Mesothelial cell of epicardium (in vitro differentiated cells): ENCODE measurements at places on chromosomes 3 and 15. TPM values are rescaled to one million over a fixed set of nuclear protein-coding genes. Genes with fewer than 3 reads are reported as not detected.

DNA sequence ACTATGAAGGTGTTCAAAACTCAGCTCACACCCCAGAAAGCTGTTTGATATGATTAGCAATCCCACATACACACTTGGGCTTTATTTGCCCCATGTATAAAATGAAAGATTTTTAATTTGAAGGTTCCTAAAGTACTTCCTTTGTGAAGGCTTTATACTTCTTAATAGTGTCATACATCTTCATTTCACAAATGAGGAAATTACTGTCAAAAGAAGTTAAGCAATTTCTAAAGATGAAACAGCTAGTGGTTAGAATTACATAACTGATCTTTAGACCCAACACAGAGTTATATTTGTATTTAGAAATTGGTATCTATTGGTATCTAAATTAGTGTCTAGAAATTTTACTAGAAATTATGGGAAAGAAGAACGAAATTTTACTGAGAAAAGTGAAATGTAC lies 7.1 kb downstream of the CD200R1 start:
- H3K4me1 ChIP-seq, result peaks cover 13% of the 10 kb centered on the region
- H3K4me3 ChIP-seq, result no peak overlapping the region
- H3K36me3 ChIP-seq, result peaks cover 15% of the 10 kb centered on the region
- no peak for DNase-seq
- no peak overlapping the region for H3K27ac ChIP-seq
- H3K27me3 ChIP-seq, result peaks cover 2% of the 10 kb centered on the region

DNA sequence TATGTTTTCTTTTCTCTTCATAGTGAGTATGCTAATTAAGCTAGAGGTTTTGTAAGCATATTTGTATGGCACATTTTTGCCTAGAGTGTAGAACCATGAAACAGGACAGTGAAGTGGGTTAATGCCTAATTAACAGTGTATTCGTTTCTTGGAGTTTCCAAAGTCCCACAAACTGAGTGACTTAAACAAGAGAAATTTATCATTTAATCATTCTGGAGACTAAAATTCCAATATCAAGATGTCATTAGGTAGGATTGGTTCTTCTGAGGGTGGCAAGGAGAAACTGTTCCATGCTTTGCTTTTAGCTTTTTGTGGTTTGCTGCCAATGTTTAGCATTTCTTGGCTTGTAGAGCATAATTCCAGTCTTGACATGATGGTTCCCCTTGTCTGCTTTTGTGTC lies 734.2 kb downstream of the NAALADL2 start:
- H3K4me3 ChIP-seq, result no peak overlapping the region
- peaks cover 15% of the 10 kb centered on the region for H3K36me3 ChIP-seq
- H3K27me3 ChIP-seq, result no peaks in the 10 kb centered on the region
- DNase-seq, result no peak
- peaks cover 11% of the 10 kb centered on the region for H3K4me1 ChIP-seq

HCLS1 gene
- total RNA-seq, result 2.9 to 3.2 TPM (median 3.0 TPM) in 3 replicates

DNA sequence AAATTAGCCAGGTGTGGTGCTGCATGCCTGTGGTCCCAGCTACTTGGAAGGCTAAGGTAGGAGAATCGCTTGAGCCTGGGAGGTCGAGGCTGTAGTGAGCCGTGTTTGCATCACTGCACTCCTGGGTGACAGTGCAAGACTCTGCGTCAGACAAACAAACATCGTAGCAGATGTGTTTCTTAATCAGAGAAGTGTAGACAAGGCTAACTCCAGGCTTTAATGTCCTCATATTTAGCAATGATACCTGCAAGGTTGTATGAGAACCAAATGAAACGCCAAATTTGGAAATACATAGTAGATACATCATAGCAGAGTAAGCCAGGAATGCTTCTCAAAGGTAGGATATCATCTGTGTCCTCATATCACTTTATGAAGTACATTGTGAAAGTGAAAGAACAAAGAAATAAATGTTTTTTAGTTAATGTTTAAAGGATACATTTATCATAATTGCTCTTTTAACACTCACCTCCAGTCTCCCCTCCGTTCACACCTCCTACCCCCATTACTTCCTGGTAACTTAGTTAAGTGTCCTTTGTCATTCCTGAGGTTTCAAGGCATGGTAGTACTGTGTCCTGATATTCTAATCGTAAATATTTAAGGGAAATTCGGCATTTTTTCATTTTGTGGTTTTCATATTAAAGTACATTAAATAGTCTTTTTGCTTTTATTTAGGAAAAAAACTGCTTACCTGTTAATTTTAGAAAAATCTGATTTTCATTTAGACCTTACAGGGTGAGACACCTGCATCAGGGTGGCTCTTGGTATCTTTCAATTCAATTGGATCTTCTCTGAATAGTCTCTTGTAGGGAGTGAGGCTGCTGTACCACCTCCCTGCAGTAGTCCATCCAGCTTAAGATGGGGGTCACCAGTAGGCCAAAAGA lies 96.1 kb downstream of the OPA1 start:
- no peak overlapping the region for H3K4me3 ChIP-seq
- DNase-seq, result no peak
- no peaks in the 10 kb centered on the region for H3K27me3 ChIP-seq
- no peak overlapping the region for H3K27ac ChIP-seq
- no peaks in the 10 kb centered on the region for H3K4me1 ChIP-seq

DNA sequence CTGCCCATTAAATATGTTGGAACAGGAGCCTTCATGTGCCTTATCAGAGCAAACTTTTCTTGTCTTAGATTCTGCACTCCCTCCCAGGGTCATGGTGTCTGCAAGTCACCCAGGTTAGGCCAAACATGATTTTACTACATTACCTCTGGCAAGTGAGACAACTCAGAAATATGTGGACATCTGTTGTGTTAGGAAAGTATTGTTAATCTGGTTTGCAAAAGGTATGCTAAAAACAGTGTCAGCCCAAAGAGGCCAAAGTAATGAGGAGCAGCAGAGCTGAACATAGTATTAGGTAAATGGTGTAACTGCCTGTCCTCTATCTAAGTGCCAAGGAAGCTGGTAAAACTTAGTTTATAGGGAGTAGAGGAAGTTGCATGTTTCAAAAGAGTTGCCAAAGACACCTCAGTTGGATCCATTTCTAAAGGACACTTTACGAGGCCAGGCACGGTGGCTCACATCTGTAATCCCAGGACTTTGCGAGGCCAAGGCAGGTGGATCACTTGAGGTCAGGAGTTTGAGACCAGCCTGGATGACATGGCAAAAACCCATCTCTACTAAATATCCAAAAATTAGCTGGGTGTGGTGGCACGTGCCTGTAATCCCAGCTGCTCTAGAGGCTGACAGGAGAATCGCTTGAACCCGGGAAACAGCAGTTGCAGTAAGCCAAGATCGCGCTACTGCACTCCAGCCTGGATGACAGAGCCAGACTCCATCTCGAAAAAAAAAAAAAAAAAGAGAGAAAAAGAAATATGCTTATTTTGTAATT lies 22.5 kb upstream of the PPIB start:
- peaks cover 15% of the 10 kb centered on the region for H3K36me3 ChIP-seq
- peaks cover 16% of the 10 kb centered on the region for H3K4me1 ChIP-seq
- DNase-seq, result no peak
- H3K27me3 ChIP-seq, result no peaks in the 10 kb centered on the region
- no peak overlapping the region for H3K4me3 ChIP-seq

FOXL2 gene
- not detected in 3 replicates for total RNA-seq

DNA sequence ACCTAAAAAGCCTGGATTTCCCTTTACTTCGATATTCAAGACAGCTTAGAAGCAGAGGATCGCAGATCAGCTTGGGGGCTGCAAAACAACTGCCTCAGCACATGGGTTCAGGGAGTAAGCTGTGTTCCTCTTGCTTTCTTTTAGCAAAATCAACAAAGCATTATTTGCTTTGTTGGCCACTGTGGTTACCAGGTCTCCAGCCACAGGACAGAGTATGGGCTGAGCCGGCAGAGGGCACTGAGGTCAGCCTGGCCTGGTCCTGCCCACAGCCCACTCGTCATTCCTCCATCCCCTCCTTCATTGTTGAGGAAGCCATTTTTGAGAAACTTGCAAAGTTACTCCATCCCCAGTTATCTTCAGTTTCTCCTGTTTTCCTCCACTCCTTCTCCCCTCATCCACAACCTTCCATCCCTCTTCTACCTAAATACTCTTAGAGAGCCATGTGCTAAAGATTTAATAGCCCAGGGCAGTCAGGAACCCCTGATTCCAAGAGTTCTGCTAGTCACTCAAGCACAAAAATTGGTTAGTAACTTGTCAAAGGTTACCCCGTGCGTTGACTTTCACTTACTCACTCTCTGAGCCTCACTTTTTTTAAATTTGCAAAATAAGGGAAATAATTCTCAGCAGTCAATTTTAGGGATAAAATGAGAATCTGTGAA lies 60.0 kb upstream of the HES1 start:
- H3K4me3 ChIP-seq, result no peak overlapping the region
- no peak for DNase-seq
- no peak overlapping the region for H3K27ac ChIP-seq
- peaks cover 4% of the 10 kb centered on the region for H3K27me3 ChIP-seq
- H3K36me3 ChIP-seq, result no peaks in the 10 kb centered on the region

BNC1 gene
- total RNA-seq, result 49.5 to 54.0 TPM (median 50.9 TPM) in 3 replicates

DNA sequence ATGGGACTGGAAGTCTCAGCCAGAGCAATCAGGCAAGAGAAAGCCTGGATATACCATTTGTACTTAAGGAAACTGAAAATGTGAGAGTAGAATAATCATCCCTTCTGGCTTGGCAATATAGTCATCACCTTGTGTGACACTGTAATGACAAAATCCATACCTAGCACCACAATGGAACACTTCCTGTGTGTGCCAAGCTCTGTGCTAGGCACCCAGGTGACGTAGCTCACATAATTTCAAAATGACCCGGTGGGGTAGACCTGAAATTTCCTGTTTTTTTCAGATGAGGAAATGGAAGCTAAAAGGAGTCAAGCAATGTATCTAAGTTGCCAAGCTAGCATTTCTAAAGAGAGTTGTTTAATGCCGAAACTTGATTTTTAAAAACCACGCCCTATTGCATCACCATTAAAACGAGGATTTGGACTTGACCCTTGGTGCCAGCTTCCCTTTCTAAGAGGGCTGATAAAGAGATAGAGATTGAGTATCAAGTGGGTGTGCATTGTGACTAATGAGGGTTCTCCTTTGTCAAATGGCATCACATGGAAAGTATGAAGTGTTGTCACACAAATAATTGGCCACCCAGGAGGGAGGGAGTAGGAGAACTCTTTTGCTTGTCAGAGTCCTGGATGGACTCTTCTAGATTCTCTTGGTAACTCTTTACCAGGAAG lies 141.3 kb upstream of the PDZRN3 start:
- peak overlapping the region; percentile 45 for H3K27ac ChIP-seq
- no peaks in the 10 kb centered on the region for H3K36me3 ChIP-seq
- H3K27me3 ChIP-seq, result no peaks in the 10 kb centered on the region
- no peak overlapping the region for H3K4me3 ChIP-seq
- no peak for DNase-seq

CCDC39 gene
- not detected in 3 replicates for total RNA-seq

DNA sequence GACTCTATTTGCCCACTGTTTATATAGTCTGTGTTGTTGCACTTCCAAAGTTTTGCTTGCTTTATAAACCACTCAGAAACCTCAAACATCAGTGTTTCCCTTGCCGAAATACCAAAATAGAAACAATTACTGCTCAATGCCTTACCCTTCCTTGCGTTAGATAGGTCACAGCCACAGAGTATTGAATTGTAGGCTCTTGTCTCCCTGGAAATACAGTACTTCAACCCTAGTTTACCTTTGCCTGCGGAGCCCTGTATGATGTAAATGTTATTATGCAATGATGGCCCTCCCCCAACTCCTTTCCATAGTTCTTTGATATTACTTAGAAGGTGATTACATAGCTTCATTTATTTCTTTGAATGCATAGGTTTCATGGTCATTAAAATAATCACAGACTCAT lies 44.2 kb downstream of the SOX2 start:
- no peak overlapping the region for H3K27ac ChIP-seq
- H3K36me3 ChIP-seq, result no peaks in the 10 kb centered on the region
- H3K4me3 ChIP-seq, result no peak overlapping the region
- H3K4me1 ChIP-seq, result peaks cover 8% of the 10 kb centered on the region
- H3K27me3 ChIP-seq, result peaks cover 28% of the 10 kb centered on the region

DNA sequence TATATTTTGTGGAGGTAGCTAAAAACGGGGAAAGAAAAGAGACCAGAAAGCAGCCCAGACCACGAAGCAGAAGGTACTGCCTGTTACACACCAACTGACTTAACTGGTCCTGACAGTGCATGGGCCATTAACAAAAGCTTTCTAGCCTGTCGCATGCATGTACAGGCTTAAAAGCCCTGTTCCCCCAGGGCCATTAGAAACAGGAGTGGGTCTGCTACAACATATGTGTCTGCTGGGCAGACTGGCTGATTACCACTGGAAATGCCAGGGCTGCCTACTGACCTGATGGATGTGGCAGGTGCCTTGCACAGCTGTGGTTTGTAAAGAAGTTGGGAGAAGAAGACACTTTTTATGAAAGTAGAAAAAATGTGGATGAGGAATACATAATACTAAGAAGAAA lies 137.4 kb downstream of the GAP43 start:
- H3K27me3 ChIP-seq, result no peaks in the 10 kb centered on the region
- H3K36me3 ChIP-seq, result no peaks in the 10 kb centered on the region
- no peak for DNase-seq

DNA sequence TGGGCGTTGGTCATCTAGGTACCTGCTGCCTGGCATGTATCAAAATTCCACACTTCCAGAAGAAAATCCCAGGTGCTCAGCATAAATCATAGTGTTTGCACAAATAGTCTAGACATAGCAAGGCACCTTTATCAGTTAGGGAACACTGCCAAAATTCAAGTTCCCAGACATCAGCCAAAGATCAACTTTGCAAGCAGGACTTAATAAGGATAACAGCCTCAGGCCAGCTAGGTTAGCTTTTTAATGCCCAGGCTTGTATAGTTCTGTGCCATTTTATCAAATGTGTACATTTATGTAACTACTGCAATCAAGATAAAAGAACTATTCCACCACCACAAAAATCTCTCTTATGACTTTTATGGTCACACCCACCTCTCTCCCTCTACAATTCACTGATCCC lies 30.7 kb downstream of the DZIP3 start:
- peak overlapping the region; percentile 37 for H3K27ac ChIP-seq
- no peaks in the 10 kb centered on the region for H3K27me3 ChIP-seq
- H3K4me3 ChIP-seq, result no peak overlapping the region
- DNase-seq, result no peak
- H3K36me3 ChIP-seq, result peaks cover 31% of the 10 kb centered on the region

GRCh38 chr3:8324747-8325146 lies 176.9 kb upstream of the LMCD1 start:
- H3K36me3 ChIP-seq, result no peaks in the 10 kb centered on the region
- H3K4me3 ChIP-seq, result no peak overlapping the region
- peaks cover 15% of the 10 kb centered on the region for H3K4me1 ChIP-seq

- no peaks in the 10 kb centered on the region for H3K27me3 ChIP-seq
- DNase-seq, result no peak
- H3K27ac ChIP-seq, result peak overlapping the region; percentile 94
- peaks cover 79% of the 10 kb centered on the region for H3K4me1 ChIP-seq
- no peaks in the 10 kb centered on the region for H3K36me3 ChIP-seq
- H3K4me3 ChIP-seq, result peak overlapping the region; percentile 13
Measured at GRCh38 chr3:58063022-58063815, 55.0 kb downstream of the FLNB start.
